ENCODE measurements at places on chromosomes 12 and 14.

- no peak for DNase-seq
Observed at GRCh38 chr14:33800735-33801163, 150.1 kb downstream of the EGLN3 start.

DNA sequence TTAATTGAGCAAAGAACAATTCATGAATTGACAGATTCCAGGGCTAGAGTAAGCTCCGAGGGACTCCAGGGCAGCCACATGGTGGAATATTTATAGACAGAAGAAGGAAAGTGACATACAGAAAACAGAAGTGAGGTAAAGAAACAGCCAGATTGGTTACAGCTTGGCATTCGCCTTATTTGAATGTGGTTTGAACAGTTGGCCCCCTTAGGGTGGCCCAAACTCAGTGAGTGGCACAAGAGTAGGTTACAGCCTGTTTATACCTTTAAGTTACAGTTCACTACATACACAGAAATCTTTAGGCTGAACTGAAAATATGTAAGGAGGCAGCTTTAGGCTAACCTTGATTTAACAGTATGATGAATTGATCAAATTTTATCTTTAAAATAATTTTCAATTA is 174.5 kb upstream of the CNOT2 start:
- DNase-seq: no peak

DNA sequence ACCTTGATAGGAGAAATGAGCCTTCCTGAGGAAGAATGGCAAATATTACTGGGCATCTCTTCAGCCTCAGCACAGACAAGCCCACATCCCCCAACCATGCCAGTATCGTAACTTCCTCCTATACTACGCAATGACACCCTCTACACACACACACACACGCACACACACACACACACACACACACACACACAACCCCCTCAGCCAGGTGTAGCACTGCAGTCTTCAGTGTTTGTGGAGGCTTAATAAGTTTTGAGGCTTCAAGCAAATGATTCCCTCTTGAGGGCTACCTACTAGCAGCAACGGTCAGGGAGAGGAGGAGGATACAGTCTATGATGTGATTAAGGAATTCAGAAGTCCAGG is 1.6 kb downstream of the DGKA start:
- DNase-seq: peak; percentile 64

GRCh38 chr14:104803912-104804410 is 3.1 kb downstream of the ZBTB42 start:
- no peak for DNase-seq

- no peak for DNase-seq
Observed at GRCh38 chr12:45406988-45407850, 191.3 kb downstream of the ANO6 start.

DNA sequence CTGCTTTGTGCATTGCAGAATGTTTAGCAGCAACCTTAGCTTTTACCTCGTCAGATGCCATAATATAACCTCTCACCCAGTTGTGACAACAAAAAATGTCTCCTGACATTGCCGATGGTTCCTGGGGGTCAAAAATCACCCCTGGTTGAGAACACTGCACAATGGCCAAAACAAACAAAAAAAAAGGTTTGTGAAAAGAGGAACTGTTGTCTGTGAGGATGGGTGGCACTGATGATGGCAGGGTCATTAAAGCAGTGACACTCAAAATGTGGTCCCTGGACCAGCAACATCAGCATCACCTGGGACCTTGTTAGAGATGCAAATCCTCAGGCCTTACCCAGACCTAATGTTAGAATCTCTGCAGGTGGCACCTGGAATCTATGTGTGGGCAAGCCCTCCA is 36.4 kb upstream of the METAP2 start:
- no peak for DNase-seq

GRCh38 chr12:82998509-82998908 is 311.8 kb downstream of the TMTC2 start:
- no peak for DNase-seq

DNA sequence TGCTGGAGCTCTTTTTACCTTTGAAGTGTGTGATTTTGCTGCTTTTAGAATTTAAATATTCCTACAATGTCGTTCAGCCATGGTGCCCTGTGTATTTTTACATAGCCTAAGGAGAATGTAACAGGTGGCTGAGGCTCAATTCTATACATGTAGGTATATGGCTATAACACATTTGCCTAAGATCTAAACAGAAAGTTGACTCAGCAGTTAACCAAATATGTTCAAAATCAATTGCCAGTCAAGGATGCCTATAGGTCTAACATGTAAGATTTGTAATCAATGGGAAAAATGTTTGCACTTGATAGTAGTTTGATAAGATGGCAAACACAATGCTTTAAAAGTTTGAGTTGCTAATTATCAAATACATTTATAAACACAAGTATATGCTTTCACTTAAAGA is 8.2 kb downstream of the PAWR start:
- DNase-seq: no peak

GRCh38 chr12:89556976-89557375 is 31.1 kb upstream of the POC1B start:
- no peak for DNase-seq

GRCh38 chr12:9667403-9668160 is 1.9 kb upstream of the CLEC2D start:
- no peak for DNase-seq

Data from CD4-positive, alpha-beta T cell treated with Interleukin-17A for 4 hours (primary cell).